ENCODE measurements at places on chromosomes 12 and 14.

DNA sequence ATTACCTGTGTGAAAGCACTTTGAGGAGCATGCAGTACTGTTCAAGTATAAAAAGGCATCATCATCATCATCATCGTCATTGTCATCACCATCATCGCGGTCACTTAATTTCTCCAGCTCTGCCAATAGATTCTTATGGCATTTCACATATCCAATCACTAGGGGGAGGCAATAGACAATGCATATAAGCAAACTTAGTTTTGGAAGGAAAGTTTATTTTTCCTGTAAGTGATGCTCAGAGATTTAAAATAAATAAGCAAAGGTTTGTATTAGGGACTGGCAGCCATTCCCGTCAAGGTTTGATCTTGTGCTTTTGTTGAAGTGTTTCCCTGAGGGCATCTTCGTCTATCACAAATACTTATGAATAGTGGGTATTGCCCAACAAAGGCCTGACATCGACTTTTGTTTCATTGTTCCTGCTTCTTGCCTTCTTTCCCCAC lies 127.4 kb downstream of the KTN1 start:
- DNase-seq, result no peak

- DNase-seq, result no peak
Observed at GRCh38 chr14:93859957-93860356, 67.2 kb upstream of the FAM181A start.

DNA sequence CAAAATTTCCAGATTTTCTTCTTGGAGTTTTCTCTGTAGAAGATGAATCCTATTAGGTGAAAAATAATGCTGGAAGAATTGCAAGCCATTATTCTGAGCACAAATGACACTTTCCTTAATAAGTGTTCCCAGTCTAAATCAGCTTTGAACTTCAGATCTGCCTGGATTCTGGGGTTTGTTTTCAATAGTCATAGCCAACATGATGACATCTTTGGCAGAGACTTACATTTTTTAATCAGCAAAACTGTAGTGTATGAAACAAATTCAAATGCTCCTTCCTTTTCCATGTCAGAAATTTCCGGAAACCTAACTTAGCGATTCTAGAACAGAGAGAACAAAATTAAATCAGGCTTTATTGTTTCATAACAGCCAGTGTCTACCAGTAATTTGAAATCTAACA lies 88.5 kb downstream of the TSPAN8 start:
- DNase-seq, result no peak

DNA sequence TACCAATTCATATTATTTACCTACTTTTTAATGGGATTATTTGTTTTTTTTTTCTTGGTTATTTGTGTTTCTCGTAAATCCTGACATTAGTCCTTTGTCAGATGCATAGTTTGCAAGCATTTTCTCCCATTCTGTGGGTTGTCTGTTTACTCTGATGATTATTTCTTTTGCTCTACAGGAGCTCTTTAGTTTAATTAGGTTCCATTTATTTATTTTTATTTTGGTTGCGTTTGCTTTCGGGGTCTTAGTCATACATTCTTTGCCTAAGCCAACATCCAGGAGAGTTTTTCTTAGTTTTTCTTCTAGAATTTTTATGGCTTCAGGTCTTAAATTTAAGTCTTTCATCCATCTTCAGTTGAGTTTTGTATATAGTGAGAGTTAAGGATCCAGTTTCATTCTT lies 289.9 kb downstream of the AKAP6 start:
- DNase-seq, result no peak

GRCh38 chr14:61780125-61780524 lies 17.9 kb downstream of the SNAPC1 start:
- peak; percentile 37 for DNase-seq

DNA sequence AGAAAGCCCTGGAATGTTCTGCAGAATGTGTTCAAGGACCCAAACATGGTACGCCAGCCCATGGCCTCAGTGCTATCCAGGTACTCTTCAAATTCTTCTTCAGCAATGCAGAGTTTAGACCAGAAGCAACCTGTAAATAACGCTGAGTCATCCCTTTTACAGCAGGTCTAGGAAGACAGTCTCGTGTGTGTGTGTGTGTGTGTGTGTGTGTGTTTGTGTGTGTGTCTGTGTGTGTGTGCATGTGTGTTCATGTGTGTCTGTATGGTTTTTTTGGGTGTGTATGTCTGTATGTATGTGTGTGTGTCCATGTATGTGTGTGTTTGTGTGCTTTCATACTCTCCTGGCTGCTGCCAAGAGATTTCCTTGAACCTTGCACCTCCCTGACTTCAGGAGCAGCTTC lies 60.1 kb upstream of the RFX4 start:
- DNase-seq, result no peak

GRCh38 chr14:69538766-69539165 lies 35.9 kb downstream of the CCDC177 start:
- no peak for DNase-seq

DNA sequence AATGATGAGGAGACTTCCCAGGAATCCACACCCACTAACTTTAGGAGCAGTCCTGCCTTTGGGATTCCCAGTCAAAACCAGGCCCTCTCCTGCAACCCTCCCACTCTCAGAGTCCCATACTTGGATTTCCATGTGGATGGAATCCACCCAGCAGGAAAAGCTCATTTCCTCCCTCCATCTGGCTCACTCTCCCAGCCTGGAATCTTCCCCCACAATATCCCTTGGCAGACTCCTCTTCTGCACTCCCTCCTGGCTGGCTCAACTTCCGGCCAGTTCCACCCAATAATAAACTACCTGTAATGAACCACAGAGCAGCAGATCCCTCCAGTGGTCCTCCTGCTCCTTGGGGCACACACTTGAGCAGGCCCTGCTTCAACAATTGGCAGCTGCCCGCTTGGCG lies 102.8 kb upstream of the EGLN3 start:
- DNase-seq, result no peak

GRCh38 chr12:45273717-45274271 lies 57.9 kb downstream of the ANO6 start:
- DNase-seq, result no peak

DNA sequence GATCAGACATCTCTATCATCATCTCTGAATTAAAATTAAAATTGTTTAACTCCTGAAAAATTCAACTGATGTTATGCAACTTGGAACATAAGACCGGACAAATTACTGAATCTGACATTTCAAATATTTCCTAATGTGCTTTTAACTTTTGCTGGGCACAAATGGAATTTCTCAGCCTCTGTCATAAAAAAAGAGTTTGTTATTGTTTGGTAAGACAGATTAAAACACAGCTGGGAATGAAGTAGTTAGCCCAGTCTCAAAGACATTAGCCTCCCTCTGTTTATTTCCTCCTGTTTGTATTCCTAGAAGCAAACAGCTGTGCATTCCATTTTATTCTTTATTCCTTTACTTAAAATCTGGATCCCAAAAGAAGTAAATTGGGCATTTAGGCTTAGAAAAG lies 29.4 kb downstream of the PLEKHA5 start:
- DNase-seq, result no peak

All from CD8-positive, alpha-beta T cell (primary cell).